GM23338 (cell line): ENCODE measurements at places on chromosomes 5 and 9. TPM values are rescaled to one million over a fixed set of nuclear protein-coding genes. Genes with fewer than 3 reads are reported as not detected.

Gene C9orf50
- total RNA-seq = not detected in 2 replicates

Gene OTP
- not detected in 2 replicates for total RNA-seq

Gene NIM1K
- not detected in 2 replicates for total RNA-seq

Gene PCDHGA2
- 0.82 and 1.0 TPM in 2 replicates for total RNA-seq

Gene TAF11L10
- not detected in 2 replicates for total RNA-seq

Gene C9orf43
- total RNA-seq = 0.08 and 1.1 TPM in 2 replicates

Gene GPX3
- 48.4 and 48.9 TPM in 2 replicates for total RNA-seq

DNA sequence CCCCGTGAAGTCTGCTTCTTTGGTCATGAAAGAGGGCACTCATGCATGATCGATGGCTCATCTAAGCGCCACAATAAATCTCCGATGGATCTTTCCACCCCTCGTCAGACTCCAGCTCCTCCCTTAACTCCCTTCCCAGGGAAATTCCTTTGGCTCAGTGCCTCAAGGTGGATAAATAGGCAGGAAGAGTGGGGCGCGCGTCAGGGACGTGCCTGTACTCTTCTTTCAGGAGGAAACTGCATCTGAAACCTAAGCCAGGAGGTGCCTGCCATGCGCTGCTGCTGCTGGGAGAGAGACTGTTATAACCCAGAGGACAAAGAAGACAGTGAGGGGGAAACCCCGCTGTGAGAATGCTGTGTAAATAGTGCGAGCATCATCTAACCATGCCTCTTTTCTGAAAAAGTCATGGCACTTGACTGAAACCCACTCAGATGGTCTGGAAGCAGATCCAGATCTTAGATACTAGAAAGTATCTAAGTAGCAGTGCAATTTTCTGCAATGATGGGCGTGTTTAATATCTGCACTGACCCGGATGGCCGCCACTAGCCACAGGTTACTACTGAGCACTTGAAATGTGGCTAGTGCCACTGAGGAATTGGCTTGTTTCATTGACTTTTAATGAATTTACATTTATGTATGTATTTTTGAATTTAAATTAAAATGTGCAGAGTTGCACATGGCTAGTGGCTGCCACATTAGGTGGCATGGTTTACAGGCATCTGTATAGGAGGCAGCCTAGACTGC lies 120.3 kb upstream of the BASP1 start:
- H3K36me3 ChIP-seq = no peaks in the 10 kb centered on the region
- no peak overlapping the region for H3K4me3 ChIP-seq
- no peak overlapping the region for H3K27ac ChIP-seq
- 0 out of 2 replicates have a peak, but pooled peaks cover 2% of the 10 kb centered on the region for H3K4me1 ChIP-seq

- peak overlapping the region; percentile 82 for H3K4me3 ChIP-seq
- H3K27me3 ChIP-seq = peaks cover 11% of the 10 kb centered on the region
- DNase-seq = peak; percentile 75
- peaks cover 20% of the 10 kb centered on the region for H3K4me1 ChIP-seq
These were observed 577 bp downstream of the AP3S1 start for GRCh38 chr5:115842089-115842935.

DNA sequence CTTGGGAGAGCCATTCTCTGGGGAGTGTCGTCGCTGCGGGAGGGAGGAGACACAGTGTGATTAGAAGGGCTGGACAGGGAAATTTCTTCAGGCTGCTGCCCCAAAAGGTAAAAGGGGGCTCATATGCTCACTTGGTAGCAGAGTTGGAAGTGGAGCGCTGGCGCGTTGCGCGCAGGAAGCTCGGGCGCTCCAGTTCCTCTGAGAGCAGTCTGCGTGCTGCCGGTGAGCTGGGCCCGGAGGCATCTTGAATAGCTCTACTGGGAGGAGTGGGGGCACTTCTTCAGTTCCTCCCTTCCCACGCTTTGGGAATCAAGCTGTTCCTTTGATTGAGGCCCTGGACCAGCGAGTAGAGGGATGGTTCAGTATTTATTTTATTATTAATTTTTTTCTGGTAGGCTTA lies 2.7 kb downstream of the RXFP3 start:
- H3K36me3 ChIP-seq = no peaks in the 10 kb centered on the region
- DNase-seq = no peak
- H3K27ac ChIP-seq = no peak overlapping the region
- peaks cover 15% of the 10 kb centered on the region for H3K27me3 ChIP-seq
- H3K4me1 ChIP-seq = no peaks in the 10 kb centered on the region

GRCh38 chr5:114419959-114420358 lies 58.1 kb downstream of the KCNN2 start:
- H3K4me3 ChIP-seq = no peak overlapping the region
- DNase-seq = no peak
- H3K27me3 ChIP-seq = no peaks in the 10 kb centered on the region

- H3K27me3 ChIP-seq = no peaks in the 10 kb centered on the region
- no peaks in the 10 kb centered on the region for H3K36me3 ChIP-seq
- no peak for DNase-seq
- H3K4me1 ChIP-seq = peaks cover 4% of the 10 kb centered on the region
These were observed 5.9 kb upstream of the RAD23B start for GRCh38 chr9:107276966-107277710.

DNA sequence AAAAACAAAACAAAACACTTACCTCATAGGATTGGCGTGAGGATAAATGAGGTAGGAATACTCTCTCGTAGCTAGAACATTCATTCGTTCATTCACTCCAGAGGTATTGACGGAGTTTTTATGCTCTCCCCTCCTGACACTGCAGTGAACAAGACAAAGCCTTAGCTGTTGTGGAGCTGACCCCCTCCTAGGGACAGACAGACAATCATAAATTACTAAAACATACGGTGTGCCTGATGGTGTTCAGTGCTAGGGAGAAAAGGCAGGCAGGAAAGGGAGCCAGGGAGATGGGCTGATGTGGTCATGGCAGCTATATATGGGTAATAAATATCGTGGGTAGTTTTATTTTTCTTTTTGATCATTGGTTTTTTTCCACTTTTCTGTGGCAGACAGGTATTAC lies 5.7 kb upstream of the BRD3 start:
- H3K27ac ChIP-seq = no peak overlapping the region
- no peak overlapping the region for H3K4me3 ChIP-seq
- no peak for DNase-seq
- no peaks in the 10 kb centered on the region for H3K27me3 ChIP-seq

DNA sequence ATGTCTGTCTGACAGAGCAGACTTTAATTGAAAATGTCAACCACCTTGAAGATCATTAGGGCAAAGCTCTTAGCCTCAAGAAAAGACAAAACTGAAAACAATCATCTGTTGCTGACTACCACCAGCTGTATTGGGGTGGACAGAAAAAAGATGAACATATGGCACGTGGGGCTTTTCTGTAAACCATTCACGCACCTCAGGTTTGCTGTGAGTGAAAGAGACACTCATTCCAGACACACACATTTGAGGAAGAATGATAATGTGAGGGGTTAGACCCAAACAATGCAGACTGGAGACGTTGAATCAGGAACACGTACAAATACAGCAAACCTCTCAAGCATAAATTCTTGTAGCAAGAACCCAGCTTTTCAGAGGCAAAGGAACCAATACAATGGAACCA lies 158.7 kb downstream of the EBF1 start:
- H3K27ac ChIP-seq = no peak overlapping the region
- H3K36me3 ChIP-seq = no peaks in the 10 kb centered on the region
- H3K27me3 ChIP-seq = no peaks in the 10 kb centered on the region
- H3K4me3 ChIP-seq = no peak overlapping the region

- no peaks in the 10 kb centered on the region for H3K36me3 ChIP-seq
- H3K27ac ChIP-seq = no peak overlapping the region
- H3K4me1 ChIP-seq = peaks cover 27% of the 10 kb centered on the region
- DNase-seq = no peak
- no peaks in the 10 kb centered on the region for H3K27me3 ChIP-seq
These were observed 53.4 kb downstream of the PFDN1 start for GRCh38 chr5:140249536-140249935.

DNA sequence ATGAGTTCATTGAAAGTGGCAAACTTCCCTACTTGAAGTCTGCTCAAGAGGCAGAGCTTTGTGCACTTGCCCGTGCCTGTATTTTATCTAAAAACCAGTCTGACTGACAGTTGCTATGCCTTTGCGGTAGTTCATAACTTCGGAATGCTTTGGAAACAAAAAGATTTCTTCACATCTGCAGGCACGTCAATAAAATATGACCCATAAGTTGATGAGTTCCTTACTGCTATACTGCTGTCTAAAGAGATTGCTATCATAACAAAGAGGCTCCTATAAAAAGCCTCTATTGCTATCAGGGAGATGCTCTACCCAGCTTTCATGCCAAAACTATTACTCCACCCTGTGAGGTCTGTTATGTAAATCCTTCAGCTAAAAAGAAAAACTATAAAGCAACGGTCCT lies 25.4 kb upstream of the RNF20 start:
- no peak for DNase-seq
- H3K27ac ChIP-seq = no peak overlapping the region
- H3K4me1 ChIP-seq = peaks cover 19% of the 10 kb centered on the region
- H3K36me3 ChIP-seq = no peaks in the 10 kb centered on the region
- no peaks in the 10 kb centered on the region for H3K27me3 ChIP-seq

DNA sequence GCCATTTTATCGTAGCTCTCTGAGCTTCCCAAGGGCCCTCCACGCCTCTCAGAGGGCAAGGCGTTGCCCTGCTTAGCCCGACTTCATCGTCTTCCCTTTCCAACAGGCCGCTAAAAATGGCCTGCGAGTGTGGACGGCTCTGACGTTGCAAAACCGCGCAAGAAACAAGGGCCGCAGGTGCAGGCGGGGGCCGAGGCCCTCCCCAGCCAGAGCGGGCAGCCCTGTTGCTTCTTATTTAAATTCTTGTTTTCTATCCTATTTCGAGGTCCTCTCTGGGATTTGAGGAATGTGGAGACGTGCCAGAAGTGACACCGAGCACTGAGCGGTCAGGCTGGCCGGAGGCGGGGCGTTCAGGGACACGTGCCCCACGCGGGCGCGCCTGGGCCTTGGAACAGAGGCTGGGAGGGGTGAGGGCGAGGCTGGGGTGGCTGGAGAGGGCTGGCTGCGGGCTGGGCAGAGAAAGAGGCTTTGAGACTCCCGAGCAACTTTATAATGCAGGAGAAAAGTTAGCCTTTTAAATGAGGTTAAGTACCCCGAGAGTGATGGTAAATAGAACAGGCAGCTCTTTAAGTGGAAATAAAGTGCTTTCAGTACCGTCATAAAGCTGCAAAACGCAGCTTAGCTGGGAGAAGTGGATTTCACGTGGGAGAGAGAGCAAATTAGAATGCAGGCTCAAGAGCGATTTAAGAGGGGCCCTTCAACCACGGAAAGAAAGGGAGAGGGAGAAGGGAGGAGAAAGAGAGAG lies 243.6 kb downstream of the AUH start:
- peak overlapping the region; percentile 29; the same call in 1 of the 2 replicates for H3K4me3 ChIP-seq
- DNase-seq = peak; percentile 84
- no peaks in the 10 kb centered on the region for H3K36me3 ChIP-seq
- H3K27ac ChIP-seq = no peak overlapping the region
- H3K27me3 ChIP-seq = no peaks in the 10 kb centered on the region
- peaks cover 18% of the 10 kb centered on the region for H3K4me1 ChIP-seq

DNA sequence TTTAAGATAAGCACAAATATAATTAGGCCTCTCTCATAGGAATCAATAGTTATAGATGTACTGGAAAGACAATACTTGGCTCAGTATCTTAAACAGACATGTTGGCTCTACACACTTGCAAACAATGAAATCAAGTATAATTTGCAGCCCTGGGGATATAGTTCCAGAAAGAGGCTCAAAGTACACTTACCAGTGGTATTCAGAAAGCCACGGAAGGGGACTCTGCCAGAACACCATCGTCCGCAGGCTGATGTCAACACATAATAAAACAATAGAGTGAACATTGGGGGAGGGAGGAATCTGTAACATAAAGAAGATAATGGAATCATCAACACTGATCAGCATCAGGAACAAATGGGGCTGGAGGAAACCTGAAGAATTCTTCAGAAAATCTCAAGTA lies 31.2 kb upstream of the EBF1 start:
- no peaks in the 10 kb centered on the region for H3K36me3 ChIP-seq
- H3K4me1 ChIP-seq = no peaks in the 10 kb centered on the region
- H3K27me3 ChIP-seq = no peaks in the 10 kb centered on the region
- no peak overlapping the region for H3K4me3 ChIP-seq
- DNase-seq = no peak

DNA sequence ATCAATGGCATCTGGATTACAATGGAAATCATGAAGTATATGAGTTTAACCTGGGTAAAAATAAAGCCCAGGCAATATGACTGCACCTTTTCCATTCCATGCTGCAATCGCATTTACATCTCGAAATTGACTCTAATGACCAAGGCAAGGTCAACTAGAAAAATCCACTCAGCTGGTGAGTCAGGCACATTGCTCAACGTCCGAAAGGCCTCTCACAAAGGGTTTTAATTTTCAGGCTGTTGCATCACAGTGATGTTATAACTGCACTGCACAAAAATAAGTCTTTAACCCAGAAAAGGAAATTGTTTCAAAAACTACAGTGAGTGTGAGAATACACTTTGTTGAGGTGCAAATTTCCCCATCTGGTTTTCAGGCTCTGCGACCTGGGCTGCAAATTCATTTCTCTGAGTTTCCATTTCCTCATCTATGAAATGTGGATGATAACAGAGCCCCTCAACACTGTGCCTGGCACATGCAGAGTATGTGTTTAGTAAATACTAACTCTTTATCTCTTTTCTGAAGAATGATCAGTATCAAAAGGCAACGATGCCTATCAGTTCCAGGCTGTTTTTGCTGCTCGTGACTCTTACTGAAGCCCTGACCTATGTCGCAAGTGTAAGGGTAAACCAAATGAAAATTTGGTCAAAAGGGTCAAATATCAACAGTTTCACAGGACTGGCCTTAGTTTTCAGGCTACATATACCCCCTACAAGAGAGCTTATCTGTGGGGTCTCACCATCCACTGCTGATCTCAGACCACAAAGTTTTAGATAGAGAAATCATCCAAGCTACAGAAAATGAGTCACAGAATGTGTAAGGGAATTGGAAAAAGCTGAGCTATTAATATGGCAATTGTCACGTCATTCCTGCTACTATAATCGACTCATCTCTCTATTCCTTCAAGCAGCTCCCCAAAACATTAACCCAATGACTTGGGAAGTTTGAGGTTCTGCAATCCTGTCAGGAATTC lies 4.1 kb downstream of the NFIL3 start:
- no peaks in the 10 kb centered on the region for H3K36me3 ChIP-seq
- DNase-seq = no peak
- no peak overlapping the region for H3K4me3 ChIP-seq
- no peak overlapping the region for H3K27ac ChIP-seq
- H3K4me1 ChIP-seq = peaks cover 13% of the 10 kb centered on the region; the same call in 1 of the 2 replicates

- H3K4me1 ChIP-seq = peaks cover 7% of the 10 kb centered on the region; the same call in 1 of the 2 replicates
- DNase-seq = no peak
- H3K27me3 ChIP-seq = no peaks in the 10 kb centered on the region
- no peaks in the 10 kb centered on the region for H3K36me3 ChIP-seq
- no peak overlapping the region for H3K27ac ChIP-seq
- no peak overlapping the region for H3K4me3 ChIP-seq
These were observed 233.4 kb upstream of the ITGA1 start for GRCh38 chr5:52554293-52554692.

DNA sequence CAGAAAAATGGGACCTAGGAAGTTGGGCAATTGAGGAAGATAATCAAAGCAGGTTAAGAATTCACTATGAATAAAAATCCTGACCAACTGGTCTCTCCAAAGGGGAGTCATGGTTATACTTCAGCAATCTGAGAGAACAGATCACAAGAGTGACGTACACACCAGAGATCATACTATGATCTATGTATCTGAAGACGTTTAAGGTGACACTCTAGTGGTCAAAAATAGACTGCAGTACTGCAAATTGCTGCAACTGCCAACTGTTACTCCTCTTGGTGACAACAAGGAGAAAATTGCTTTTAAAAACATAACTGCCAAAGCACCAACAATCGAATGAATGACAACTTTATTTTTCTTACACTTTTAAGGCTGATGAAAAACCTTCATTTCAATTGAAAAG lies 4.9 kb downstream of the AK6 start:
- DNase-seq = peak; percentile 13
- H3K27ac ChIP-seq = no peak overlapping the region
- no peak overlapping the region for H3K4me3 ChIP-seq
- H3K4me1 ChIP-seq = no peaks in the 10 kb centered on the region
